Neural progenitor cell (in vitro differentiated cells): ENCODE measurements at places on chromosomes 16 and 17. TPM values are rescaled to one million over a fixed set of nuclear protein-coding genes. Genes with fewer than 3 reads are reported as not detected.

Gene CETP
- 0.28 TPM in 1 of 2 replicates, not detected in the other for total RNA-seq

Gene SKAP1
- total RNA-seq = not detected in 2 replicates

Gene KNOP1
- total RNA-seq = 126 and 130 TPM in 2 replicates

Gene PDIA2
- 0.53 TPM in 1 of 2 replicates, not detected in the other for total RNA-seq

Gene OSGIN1
- total RNA-seq = 0.77 TPM in 1 of 2 replicates, not detected in the other

Gene ADAMTS18
- total RNA-seq = 0.59 and 1.9 TPM in 2 replicates

Gene DVL2
- total RNA-seq = 43.9 and 113 TPM in 2 replicates

Gene MYH1
- total RNA-seq = not detected in 2 replicates

Gene SULT1A3
- total RNA-seq = 6.2 and 8.5 TPM in 2 replicates

Gene OTOP2
- total RNA-seq = not detected in 2 replicates

Gene MVP
- 2.4 and 4.4 TPM in 2 replicates for total RNA-seq

Gene RPL27
- 1,535 and 1,934 TPM in 2 replicates for total RNA-seq

Gene MCRIP1
- total RNA-seq = 45.6 and 110 TPM in 2 replicates

Gene CACNG3
- not detected in 2 replicates for total RNA-seq

Gene OR3A1
- total RNA-seq = not detected in 2 replicates

Gene ADGRG3
- not detected in 2 replicates for total RNA-seq

Gene ACSM5
- not detected in 2 replicates for total RNA-seq

Gene KCNAB3
- total RNA-seq = 1.0 and 2.7 TPM in 2 replicates

Gene TM4SF5
- total RNA-seq = not detected in 2 replicates

Gene NRN1L
- total RNA-seq = 0.54 and 2.0 TPM in 2 replicates

Gene NCBP3
- total RNA-seq = 55.7 and 72.4 TPM in 2 replicates

Gene BMERB1
- 39.0 and 44.6 TPM in 2 replicates for total RNA-seq

Gene TAOK1
- 83.9 and 125 TPM in 2 replicates for total RNA-seq

Gene CHST5
- total RNA-seq = 0.37 TPM in 1 of 2 replicates, not detected in the other

Gene HCRT
- not detected in 2 replicates for total RNA-seq

Gene PLEKHG4
- 4.0 and 6.2 TPM in 2 replicates for total RNA-seq

Gene TERF2IP
- 26.4 and 34.9 TPM in 2 replicates for total RNA-seq

Gene OR1A1
- total RNA-seq = not detected in 2 replicates

Gene ZNF423
- 21.9 and 42.3 TPM in 2 replicates for total RNA-seq

Gene ESRP2
- total RNA-seq = 1.5 and 5.4 TPM in 2 replicates

Gene RNF222
- total RNA-seq = not detected in 2 replicates

Gene KRT33A
- not detected in 2 replicates for total RNA-seq

Gene GRIN2A
- total RNA-seq = 1.6 and 1.8 TPM in 2 replicates

Gene KRTAP3-2
- not detected in 2 replicates for total RNA-seq

Gene SLC52A1
- 0.31 TPM in 1 of 2 replicates, not detected in the other for total RNA-seq

Gene G6PC1
- not detected in 2 replicates for total RNA-seq

Gene NHLRC4
- 0.28 TPM in 1 of 2 replicates, not detected in the other for total RNA-seq

Gene RTN4RL1
- total RNA-seq = 3.4 and 7.2 TPM in 2 replicates

Gene CHD9
- 52.7 and 86.0 TPM in 2 replicates for total RNA-seq

Gene PTX4
- total RNA-seq = not detected in 2 replicates

Gene MRC2
- total RNA-seq = 24.6 and 88.2 TPM in 2 replicates

Gene SSTR5
- total RNA-seq = not detected in 2 replicates

Gene ZNF205
- 5.4 and 19.6 TPM in 2 replicates for total RNA-seq
